Endodermal cell (in vitro differentiated cells): ENCODE measurements at places on chromosomes 5 and 9. TPM values are rescaled to one million over a fixed set of nuclear protein-coding genes. Genes with fewer than 3 reads are reported as not detected.

The LECT2 gene
- total RNA-seq = not detected in 3 replicates

The ANKRD31 gene
- total RNA-seq = 0.16 and 0.29 TPM in 2 replicates

The ANKRD34B gene
- 0.09 to 0.49 TPM (median 0.42 TPM) in 3 replicates for total RNA-seq

The LOX gene
- total RNA-seq = 16.4 and 27.6 TPM in 2 replicates

The TMEM252 gene
- not detected in 2 replicates for total RNA-seq

The MYOZ3 gene
- total RNA-seq = 12.6 to 17.9 TPM (median 15.8 TPM) in 3 replicates

The HAVCR2 gene
- 0.35 TPM in 1 of 2 replicates, not detected in the other for total RNA-seq

GRCh38 chr9:119667916-119668315 lies 298.7 kb upstream of the BRINP1 start:
- no peak for DNase-seq

DNA sequence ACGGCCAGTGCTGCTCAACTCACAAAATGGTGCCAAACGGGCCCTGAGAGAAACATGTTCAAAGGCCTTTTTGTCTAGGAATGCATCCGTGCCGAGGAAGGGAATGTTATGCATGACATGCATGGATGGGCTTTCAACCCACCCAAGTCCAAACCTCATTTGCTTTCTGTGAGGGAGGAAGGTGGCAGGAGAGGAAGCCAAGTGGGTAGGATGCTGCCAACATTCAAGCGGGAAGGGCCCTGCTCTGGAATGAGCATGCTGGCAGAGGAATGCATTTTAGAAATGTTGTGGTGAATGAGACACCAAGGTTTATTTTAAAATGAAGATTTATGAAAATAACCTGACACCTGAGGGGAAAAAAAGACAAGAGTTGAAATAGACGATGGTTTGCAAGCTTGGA lies 479.1 kb downstream of the CCDC171 start:
- DNase-seq = no peak

DNA sequence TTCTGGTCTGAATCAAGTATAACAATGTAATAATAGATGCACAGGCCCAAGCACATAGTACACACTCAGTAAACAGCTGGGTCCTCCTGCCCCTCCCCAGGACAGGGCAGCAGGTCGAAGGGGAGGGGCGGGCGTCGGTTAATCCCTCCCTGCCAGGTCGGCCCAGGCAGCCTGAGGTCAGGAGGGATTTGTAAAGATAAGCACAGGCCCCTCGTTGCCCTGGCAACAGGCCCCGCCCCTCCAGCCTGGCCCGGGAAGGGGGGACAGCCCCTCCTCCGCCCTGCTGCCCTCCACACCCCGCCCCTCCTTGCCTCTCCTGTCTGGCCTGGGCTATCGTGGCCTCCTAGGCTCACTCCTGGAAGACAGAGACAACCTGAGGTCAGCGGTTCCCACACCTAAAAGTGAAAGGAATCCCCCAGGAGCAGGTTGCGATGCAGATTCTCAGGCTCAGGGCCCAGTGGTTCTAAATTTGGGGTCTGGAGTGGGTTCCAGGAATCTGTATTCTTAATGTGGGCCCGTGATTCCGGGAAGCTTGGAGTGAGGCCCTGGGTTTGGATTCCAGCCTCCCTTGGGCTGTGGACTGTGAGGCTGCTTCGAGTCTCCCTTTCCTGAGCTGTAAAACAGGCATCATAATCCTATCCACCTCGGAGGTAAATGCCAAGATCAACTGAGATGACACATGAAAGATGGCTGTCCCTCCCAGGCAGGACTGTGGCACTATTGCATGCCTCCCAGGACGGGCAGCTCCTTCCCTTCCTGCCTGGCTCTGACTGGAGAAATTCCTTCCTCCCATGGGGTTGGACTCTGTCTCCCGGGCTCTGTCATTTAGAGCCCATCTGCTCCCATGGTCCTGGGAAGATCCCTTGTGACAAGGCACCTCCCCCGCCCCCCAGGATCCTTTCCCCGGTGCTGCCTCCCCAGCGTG lies 4.4 kb downstream of the CRB2 start:
- DNase-seq = peak; percentile 99

GRCh38 chr5:179254638-179255271 lies 90.5 kb downstream of the ADAMTS2 start:
- no peak for DNase-seq

GRCh38 chr5:178420354-178420781 lies 169.8 kb downstream of the COL23A1 start:
- peak; percentile 67 for DNase-seq

- peak; percentile 46 for DNase-seq
Observed at GRCh38 chr9:114465906-114466900, 39.1 kb downstream of the WHRN start.

GRCh38 chr5:7516253-7516652 lies 120.3 kb downstream of the ADCY2 start:
- no peak for DNase-seq

GRCh38 chr9:34036625-34037024 lies 12.1 kb downstream of the UBAP2 start:
- DNase-seq = no peak

GRCh38 chr9:99445371-99445891 lies 223.3 kb downstream of the SEC61B start:
- no peak for DNase-seq

- DNase-seq = no peak
Observed at GRCh38 chr9:120481248-120481647, 98.7 kb downstream of the CDK5RAP2 start.

GRCh38 chr9:33306037-33306436 lies 15.7 kb downstream of the NFX1 start:
- DNase-seq = no peak

DNA sequence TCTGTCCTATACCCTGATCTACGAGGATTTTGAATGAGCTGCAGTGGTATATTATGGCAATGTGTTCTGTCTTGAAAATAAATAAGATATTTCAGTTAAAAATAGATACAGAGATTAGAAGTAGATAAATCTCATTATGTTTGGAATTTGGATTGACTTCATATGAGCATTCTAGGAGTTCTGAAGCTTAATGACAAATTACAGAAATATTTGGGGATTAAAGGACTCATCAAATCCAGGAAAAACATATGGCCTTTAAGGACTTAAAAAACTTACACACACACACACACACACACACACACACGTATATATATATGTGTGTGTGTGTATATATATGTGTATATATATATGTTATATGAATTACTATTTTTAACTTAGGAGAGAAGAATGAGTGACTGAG lies 446.9 kb upstream of the CD180 start:
- no peak for DNase-seq

- DNase-seq = no peak
Observed at GRCh38 chr5:98341038-98342032, 432.1 kb upstream of the RGMB start.

DNA sequence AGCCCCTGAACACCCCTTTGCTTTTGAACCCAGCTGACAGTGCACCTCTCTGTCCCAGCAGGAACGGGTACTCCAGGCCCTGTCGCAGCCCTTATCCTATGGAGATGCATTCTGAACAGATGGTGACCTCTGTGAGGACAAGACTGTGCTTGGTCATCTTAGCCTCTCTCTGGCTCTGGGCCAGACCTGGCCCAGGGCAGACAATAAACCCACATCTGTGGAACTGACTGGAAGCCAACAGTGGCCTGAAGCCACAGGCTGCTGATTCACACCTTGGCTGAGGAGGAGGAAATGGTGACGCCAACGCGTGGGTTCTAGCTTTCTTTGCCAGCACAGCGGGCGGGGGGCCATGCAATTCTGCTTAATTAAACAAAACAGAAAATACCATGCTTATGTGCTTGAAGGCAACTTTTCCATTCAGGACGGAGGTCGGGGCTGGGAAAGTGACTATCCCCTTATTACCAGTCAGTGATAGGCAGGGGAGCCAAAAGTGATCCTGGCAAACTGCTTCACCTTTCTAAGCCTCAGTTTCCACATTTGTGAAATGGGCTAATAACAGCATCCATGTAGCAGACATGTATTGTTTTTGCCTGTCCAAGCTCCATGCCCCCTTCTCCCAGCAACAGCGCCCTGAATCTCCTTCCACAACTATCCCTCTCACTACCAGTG lies 10.8 kb downstream of the SH3PXD2B start:
- DNase-seq = no peak

DNA sequence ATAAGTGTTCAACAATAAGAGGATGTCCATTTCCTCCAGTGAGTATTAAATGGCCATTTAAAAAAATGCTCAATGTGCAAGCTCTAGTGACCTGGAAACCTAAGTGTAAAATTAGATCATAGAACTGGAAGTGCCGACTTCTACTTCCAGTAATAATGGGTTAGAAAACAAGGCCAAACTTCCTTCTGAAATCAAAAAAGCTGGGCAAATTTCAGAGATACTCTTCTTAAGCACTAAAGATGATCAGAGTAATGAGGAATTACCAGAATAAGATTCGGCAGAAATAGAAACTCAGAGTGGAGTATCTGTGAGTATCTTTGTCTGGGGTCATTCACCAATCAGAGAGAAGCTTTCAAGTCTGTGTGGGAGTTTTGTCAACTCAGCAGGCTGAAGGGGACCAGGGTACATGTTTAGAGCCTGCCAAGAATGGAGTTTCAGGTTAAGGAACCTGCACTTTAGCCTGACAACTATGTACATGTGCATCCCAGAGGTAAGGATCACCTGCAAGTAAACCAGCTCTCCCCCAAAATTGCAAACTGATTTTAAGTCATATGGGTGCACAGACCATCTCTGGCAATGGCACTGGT lies 17.1 kb downstream of the FCN2 start:
- no peak for DNase-seq

DNA sequence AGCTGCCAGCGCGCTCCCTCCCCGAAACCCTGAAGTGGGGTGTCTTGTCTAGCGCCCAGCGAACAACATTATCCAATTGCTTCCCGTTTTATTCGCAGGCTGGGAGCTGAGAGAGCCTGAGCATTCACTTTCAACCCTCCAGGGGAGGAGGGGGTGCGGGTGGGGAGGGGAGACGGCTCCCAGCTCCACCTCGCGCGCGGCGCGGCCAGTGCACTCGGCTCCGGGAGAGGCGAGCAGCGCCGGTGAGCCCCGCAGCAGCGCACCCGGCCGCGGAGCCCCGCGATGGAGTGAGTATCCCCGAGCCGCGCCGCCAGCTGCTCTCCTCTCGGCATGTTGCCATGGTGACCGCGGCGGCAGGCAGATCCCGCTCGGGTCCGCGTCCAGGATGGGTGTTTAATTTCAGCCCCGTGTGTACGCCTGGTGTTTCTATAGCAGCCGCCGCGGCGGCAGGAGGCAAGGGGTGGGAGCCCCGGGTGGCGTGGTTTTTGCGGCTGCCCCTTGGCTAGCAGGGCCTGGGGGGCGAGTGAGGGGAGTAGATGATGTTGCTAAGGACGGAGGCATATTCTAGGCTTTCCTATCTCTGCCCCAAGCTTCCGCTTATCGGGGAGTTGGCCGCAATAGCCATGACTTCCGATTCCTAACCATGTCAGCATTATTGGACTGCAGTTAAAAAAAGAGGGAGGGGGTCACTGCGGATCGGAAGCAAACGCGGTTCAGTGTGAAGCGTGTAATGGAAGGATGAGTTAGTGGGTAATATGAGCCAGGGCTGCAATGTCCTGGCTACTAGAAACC lies 139.2 kb upstream of the PALM2AKAP2 start:
- peak; percentile 80 for DNase-seq

- DNase-seq = peak; percentile 73
Observed at GRCh38 chr5:142290577-142291299, 34.1 kb downstream of the SPRY4 start.
